Activated CD4-positive, alpha-beta T cell treated with anti-CD3 and anti-CD28 coated beads, Interleukin-2, Interleukin-6, amounts not matched to agents 100 ng/mL and 50 ng/mL, durations not matched to agents 16 hours and 8 hours (primary cell): ENCODE measurements at places on chromosomes 16 and 17.

DNA sequence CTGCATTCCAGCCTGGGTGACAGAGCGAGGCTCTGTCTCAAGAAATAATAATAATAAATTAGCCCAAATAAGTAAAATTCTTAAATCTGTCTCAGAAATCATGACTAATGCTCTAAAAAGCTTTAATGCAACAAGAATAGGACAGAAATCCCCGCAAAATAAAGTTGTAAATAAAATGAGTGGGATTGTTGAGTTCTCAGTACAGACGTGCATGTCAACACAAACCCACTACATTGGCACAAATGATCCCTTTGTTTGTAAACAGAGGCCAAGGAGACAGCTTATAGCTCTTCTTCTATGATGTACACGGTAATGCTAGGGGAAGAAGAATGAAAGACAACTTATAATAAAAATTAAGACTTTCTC is 6.0 kb downstream of the STAT5B start:
- no peak for DNase-seq

GRCh38 chr16:15491411-15491810 is 57.0 kb downstream of the BMERB1 start:
- no peak for DNase-seq

DNA sequence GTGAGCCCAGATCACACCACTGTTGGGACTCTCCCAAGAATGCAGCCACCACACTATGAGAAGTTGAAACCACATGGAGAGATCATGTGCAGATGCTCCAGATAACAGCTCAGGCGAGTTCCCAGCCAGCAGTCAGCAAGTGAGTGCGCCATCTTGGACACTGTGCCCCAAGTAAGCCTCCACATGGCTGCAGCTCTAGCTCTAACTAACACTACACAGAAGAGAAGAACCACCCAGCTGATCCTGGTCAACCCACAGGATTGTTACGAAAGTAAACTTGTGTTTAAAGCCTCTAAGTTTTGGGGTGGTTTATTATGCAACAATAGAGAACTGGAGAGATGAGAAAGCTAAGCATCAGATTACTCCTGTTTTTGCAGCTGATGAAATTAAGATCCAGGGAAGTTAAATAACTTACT is 25.8 kb downstream of the SLC38A7 start:
- DNase-seq, result no peak

GRCh38 chr17:5068236-5068635 is 10.0 kb upstream of the ZFP3 start:
- DNase-seq, result no peak

DNA sequence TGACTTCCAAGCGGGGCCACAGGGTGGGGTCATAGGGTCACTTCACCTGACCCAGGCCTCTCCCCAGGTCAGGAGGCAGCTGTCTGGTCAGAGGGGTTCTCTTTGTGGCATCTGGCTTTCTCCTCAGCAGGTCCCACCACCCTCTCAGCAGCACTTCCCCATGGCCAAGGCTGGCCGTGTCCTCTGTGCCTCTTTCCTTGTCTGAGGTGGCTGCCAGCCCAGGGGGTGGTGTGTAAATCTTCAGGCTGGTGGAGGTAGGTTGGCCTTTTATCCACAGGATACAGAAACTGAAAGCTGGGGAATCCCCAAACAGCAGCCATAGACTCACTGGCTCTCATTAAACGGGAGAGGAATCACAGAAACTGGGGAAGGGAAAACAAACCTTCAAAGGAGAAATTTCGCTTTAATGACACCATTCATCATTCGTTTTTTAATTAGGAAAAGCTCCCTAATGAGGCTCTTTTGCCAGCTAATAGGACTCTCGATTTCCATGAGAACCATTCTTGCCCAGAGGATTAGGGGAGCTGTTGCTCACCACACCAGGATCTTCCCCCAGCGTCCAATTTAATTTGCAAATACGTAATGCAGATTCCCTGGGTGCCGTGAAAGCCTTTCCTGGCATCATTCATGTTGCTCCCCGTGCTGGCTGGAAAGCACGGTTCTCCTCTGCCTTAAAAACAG is 18.0 kb downstream of the C17orf75 start:
- DNase-seq, result peak; percentile 68

GRCh38 chr16:49980166-49980565 is 44.9 kb upstream of the CNEP1R1 start:
- no peak for DNase-seq

DNA sequence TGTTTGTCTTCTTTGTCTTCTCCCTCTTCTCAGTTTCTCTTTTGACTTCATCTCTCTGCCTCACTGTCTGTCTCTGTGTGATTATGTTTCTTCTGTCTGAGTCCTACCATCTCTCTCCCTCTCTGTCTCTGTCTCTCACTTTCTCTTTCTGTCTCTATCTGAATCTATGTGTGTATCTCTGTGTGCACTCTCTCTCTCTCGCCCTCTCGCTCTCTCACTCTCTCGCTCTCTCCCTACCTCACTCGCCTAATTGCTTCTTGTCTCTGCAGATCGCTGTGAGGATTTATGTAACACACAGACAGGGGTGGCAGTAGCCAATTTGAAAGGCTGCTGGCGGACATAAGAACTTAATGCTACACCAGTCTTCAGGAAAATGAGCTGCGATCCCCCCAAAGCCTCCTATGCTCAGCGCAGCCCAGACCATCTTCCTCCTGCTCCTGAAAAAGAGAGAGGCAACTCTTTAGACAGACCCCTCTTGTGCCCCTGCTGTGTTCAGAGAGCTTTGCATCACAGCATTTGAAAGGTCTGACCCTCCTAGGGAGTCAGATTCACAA is 140.9 kb downstream of the CCT6B start:
- peak; percentile 10 for DNase-seq

- DNase-seq, result no peak
Measured at GRCh38 chr16:13999071-13999894, 71.8 kb upstream of the MRTFB start.

DNA sequence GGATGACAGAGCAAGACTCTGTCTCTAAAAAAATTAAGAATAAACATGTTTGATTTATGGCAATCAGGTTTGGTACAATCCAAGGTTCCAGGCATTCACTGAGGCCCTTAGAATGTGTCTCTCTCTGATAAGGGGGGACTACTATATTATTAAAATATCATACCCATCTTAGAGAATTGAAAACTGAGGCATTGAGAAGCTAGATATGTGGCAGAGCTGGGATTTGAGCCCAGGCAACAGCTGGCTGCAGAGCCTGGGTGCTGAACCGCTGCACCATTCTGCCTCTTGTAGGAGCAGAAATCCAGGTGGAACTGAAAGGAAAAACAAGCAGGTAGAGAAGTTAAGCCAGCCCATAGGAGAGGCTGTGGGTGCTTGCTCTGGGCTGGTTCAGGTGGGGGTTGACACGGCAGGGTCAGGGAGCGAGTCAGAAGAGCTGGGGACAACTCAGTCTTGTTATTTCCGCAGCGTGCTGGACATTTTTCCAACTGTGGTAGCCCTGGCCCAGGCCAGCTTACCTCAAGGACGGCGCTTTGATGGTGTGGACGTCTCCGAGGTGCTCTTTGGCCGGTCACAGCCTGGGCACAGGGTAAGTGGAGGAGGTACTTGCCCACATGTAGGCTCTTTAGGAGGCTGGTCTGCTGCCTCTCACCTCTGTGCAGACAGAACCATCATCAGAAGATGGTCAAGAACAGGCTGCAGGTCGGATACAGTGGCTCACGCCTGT is 62.5 kb downstream of the WIPI1 start:
- DNase-seq, result no peak

DNA sequence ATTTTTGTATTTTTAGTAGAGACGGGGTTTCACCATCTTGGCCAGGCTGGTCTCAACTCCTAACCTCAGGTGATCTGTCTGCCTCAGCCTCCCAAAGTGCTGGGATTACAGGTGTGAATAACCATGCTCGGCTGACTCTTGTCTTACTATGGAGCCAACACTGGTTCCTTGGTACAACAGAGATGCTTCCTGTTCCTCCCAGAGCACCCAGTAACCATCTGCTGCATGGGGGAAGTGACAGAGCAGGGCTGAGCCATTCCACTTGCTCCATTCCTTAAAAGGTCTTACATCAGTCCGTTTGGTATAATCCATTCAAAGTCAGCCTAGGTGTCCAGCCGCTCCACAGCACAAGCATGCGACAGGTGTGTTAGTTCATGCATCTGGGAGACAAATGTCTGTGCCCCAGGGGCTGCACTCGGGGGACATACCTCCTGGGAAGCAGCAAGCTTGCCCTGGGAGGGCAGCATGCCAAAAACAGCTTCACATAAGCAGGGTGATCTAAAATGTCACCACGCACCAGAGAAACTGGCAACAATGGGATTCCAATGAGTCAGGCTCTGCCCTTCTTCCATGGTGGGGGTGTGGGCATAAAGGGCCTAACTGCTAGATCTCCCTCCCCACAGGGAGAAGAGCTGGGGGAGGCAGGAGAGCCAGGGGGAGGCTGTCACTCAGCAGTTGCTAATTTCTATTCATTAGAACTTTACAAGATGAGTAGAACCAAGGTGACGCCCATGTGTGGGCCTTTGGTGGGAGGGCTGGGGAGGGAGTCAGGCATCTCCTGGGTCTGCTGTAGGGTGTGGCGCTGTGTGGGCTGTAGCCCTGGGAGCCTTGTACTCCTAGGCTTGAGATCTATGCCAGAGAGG is 35.5 kb downstream of the PIPOX start:
- no peak for DNase-seq

GRCh38 chr17:17361867-17362539 is 58.8 kb downstream of the NT5M start:
- DNase-seq, result no peak

DNA sequence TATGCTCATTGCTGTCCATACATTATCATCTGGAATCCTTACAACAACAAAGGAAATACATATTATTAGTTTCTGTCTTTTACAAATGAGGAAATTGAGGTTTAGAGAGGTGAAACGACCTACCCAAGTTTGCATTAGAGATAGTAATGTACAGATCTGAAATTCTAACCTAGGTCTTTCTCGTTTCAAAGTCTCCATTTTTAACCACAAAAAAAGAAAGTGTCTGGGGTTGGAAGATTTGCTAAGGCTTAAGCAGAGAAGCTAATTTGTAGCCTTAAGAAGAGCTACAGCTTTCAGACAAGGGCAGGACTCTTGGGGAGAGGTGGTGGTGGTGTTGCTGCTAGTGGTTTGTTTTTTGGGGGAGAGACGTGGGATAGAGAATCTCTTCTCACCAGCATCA is 19.2 kb downstream of the CIITA start:
- no peak for DNase-seq

DNA sequence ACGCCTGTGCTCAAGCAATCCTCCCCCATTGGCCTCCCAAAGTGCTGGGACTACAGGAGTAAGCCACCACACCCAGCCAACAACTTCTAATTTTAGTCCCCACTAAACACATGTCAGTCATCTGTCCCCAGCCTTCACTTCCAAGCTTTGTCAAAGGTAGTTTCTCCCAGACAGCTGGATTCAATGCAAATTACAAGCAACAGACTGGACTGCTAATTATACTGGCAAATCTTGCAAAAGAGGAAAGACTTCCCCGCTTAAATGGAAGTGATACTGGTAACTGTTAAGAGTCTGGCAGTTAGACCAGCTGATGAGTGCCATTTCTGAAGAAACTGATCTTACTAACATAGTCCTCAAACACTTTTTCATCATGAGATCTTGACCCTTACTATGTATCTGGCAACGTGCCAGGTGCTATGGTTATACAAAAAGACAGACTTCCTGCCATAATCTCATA is 8.2 kb upstream of the GGA2 start:
- no peak for DNase-seq

DNA sequence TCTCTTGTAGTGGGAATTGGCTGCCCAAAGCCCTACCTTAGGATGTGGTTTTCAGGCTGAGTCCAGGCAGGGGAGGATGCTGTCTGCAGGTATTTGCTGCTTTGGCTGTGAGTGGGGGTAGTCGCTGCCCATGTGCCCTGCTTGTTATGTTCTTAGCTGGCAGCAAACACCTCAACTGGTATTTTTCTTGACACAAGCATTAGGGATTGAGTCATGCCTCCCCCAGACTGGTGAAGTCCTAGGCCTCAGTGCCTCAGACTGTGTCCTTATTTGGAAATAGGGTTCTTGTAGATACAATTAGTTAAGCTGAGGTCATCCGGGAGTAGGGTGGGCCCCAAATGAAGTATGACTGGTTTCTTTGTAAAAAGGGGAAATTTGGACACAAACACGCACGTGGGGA is 808.3 kb upstream of the EEF2KMT start:
- DNase-seq, result no peak

DNA sequence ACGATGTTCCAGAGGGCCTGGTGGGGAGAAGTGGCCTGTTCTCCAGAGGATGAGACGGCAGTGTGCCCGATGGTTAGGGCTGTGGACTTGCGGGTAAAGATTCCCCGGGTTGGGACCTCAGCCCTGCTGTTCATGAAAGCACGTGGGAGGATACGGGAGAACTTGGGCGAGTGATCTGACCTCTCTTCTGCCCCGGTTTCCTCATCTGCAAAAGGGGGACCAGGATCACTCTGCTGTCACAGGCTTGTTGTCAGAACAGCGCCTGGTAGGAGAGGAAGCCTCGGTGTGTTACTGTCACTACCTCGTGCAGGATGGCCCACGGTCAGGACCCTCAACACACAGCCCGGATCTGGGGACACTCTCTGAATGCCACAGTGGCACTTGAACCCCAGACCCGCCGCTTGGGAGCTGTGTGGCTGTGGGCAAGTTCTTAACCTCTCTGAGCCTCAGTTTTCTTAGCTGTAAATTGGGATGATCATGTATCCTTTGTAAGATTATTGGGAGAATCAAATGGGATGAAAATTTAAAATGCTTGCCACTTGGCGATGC is 85.6 kb upstream of the CDC42EP4 start:
- DNase-seq, result no peak

GRCh38 chr17:27206447-27206846 is 87.5 kb upstream of the WSB1 start:
- peak; percentile 55 for DNase-seq

GRCh38 chr16:47278306-47278970 is 134.7 kb upstream of the NETO2 start:
- DNase-seq, result no peak

GRCh38 chr17:51014129-51014528 is 106.5 kb downstream of the SPAG9 start:
- no peak for DNase-seq

DNA sequence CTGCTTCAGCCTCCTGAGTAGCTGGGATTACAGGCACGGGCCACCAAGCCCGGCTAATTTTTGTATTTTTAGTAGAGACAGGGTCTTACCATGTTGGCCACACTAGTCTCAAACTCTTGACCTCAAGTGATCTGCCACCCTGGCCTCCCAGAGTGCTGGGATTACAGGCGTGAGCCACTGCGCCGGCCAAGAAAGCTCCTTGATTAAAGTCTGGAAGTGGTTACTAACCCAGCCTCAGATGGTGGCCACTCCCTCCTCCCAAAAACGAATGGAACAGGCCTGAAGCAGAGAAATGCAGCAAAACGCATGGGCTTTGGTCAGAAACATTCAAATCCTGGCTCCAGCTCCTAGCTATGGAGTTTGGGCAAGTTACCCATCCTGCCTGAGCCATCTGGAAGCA is 11.3 kb downstream of the FKBP10 start:
- no peak for DNase-seq

GRCh38 chr16:6695666-6696065 is 637.0 kb upstream of the RBFOX1 start:
- DNase-seq, result no peak

GRCh38 chr17:35377068-35377467 is 3.6 kb upstream of the SLFN11 start:
- no peak for DNase-seq
